ENCODE measurements at places on chromosomes 11 and 22.

DNA sequence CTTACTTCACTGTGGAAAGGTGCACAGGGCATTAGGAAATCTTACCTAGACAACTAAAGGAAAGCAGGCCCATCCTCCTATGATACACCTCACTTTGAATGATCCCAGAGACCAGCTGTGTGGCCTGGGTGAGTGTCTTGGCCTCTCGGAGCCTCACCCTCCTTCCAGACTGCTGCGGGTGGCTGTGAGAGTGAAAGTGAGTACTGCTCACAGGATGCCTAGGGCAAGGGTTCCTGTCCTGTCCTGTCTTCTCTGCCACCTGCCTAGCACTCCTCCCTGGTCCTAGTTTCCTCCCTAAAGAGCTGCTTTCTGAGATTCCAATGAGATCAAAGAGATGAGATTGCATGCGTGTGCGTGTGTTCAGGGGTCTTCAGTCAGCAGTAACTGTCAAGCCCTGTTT lies 19.5 kb upstream of the ADORA2A start:
- no peak for DNase-seq

DNA sequence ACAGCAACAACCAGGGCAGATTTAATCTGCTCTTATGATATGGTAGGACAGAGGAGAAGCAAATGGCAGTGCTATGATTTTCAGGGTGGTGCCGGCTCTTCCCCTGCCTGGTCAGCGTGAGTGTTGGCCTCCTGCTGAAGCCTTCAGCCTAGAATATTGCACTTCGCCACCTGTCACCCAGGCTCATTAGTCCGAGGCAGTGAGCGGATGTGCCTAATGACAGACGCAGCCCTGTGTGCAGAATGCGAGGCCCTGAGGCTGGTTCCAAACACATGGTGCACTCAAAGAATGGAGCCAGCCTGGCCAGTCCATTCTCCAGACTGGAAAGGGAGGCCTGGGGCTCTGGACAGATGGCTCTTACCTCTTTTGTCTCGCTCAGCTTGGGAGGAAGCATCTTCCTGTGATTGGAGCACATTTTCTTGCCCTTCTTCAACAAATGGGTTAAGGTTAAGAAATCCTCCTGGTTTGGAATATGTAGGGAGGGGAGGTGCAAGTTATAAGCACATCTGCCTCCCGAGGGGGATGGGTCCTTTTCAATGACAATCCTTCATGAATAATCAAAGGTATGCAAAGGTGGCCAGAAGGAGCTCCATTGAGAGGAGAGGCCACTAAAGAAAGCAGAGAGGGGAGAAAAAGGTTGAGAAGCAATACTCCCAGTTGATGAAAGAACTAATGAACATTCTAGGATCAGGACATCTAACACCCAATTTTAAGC lies 39.7 kb upstream of the GALNT18 start:
- DNase-seq, result no peak

DNA sequence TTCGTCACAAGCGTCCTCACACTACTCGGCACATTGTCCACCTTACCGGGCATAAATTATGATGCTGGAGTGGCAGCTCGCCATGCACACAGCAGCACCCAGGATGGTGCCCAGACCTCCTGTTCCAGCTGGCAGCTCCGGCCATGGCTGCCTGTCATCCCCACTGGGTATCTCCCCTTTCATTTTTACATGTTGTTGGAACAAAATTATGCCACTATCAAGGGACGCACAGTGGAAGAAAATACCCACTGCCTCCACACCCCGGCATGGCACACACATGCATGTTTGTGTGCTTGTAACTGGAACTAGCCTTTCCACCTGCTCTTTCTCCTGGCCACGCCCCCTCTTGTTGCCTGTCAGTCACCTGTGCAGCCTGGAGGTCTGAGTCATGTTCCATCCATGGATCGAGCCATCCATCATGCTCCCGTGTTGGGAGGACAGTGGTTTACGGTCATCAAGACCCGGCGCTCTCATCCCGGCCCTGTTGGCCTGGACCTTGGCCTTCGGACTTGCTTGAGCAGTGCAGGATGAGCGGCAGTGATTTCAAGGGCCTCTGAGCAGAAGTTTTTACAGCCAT lies 1069.6 kb downstream of the BRD1 start:
- no peak for DNase-seq

- DNase-seq, result no peak
Observed at GRCh38 chr11:122004446-122004845, 111.6 kb downstream of the BLID start.

- no peak for DNase-seq
Observed at GRCh38 chr11:57457643-57458023, 2.7 kb upstream of the RTN4RL2 start.

DNA sequence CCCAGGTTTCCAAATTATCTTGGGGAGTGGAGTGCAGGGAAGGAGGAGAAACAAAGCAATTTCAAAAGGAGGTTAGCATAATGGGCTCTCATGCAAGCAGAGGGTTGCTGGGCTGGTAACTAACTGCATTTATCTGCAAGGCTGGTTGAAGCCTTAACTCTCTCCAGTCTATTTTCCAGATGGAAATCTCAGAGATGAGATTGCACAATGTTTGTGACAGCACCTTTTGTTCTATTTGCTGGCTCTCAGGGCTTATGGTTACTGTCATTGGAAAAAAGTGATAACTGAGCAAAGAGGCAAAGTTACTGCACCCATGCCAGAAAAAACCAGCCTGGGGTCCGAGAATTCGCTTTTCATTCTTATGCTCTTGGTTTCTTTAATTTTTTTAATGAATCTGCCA lies 33.2 kb downstream of the ABCC8 start:
- DNase-seq, result no peak

- DNase-seq, result no peak
Observed at GRCh38 chr22:46123694-46124382, 26.5 kb upstream of the PPARA start.

DNA sequence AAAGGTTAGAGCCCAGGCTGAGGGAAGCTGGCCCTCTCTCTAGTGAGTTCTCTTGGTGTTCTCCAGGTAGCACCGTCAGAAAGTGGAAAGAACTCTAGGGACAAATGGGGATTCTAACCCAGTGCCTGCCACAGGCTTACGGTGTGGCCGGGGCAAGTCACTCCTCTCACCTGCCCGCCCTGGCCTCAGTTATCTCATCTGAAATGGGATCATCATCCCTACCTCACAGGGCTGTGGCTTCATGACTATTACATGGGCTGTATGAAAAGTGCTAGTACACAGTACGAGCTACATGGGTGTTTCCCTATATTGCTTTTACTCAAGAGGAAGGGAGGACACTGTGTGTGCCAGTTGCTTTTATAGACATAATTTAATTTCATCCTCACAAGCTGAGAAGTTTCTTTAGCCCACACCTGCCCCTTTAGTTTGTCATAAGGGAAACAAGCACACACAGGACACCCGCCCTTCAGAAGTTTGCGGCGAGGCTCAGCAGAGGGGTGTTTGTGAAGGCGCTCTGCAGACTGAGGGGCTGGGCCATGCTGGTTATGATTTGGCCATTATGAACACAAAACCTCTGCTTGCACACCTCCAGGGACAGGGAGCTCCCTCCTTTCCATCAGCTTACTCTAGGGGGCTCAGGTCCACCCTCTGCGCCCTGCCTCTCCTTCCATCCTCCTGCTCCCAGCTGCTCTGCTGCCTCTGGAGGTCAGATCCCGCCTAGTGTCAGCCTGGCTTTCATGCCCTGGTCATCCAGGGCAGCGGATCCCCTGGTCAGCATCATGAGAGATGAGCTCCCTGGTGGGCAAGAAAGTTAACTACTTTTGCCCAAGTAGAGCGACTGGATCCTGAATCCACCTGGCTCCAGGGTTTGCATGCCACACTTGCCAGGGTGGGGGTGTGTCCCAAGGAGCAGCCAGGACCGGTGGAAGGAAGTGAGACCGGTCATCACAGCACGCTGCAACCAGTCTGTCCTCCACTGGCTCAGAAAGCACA lies 1.2 kb downstream of the KLHL35 start:
- no peak for DNase-seq

DNA sequence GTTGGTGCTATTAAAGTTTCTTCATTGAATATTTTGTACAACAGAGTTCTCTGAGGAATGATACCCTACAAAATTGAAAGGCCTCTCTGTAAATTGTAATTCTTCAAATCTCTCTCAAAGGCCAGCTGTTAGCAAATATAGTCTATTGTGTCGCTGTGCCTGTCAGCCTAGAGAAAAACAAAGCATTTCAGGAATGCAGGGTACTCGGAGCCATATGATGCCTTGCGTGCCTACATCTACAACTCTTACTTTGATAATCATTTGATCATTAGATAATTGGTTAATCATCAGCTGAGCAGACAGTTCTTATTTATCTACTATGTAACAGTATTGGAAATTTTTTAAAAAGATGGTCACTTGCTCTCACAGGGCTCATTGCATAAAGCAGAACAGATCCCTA lies 67.3 kb downstream of the RNF169 start:
- DNase-seq, result peak; percentile 33

GRCh38 chr11:279966-280705 lies 1.9 kb downstream of the NLRP6 start:
- peak; percentile 42 for DNase-seq

DNA sequence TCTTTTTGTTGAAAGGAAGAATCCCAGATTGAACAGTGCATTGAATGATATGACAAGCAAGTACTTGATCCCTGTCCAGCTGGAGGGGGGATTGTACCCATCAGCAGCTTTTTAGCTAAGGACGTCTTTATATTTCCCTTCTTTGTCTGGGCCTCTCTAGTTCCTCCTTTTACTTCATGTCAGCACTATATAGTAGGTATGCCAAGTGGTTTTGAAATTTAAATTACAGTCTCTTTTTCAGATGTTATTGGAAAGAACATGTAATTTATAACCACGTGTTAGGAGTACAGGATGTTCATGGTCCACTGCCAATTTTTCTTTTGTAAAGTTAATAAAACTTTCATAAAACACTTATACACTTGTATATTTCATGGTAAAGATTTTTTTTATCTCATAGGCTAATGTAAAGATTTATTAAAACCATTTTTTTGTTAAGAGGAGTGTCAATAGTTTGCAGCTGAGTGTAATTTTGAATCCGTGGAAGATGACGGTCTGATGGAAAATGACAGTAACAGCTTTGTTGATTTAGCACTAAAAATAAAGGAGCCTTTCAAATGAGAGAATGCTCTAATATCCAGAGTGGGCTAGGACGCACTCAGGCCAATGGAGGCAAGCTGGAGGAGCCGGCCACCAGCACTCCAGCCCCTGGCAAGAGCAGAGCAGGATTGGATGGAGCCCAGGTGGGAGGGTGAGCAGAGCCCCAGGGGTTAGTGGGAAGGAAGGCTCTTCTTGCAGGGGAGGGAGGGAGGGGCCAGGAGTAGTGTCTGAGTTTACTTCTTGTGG lies 488.3 kb downstream of the INSC start:
- DNase-seq, result no peak

DNA sequence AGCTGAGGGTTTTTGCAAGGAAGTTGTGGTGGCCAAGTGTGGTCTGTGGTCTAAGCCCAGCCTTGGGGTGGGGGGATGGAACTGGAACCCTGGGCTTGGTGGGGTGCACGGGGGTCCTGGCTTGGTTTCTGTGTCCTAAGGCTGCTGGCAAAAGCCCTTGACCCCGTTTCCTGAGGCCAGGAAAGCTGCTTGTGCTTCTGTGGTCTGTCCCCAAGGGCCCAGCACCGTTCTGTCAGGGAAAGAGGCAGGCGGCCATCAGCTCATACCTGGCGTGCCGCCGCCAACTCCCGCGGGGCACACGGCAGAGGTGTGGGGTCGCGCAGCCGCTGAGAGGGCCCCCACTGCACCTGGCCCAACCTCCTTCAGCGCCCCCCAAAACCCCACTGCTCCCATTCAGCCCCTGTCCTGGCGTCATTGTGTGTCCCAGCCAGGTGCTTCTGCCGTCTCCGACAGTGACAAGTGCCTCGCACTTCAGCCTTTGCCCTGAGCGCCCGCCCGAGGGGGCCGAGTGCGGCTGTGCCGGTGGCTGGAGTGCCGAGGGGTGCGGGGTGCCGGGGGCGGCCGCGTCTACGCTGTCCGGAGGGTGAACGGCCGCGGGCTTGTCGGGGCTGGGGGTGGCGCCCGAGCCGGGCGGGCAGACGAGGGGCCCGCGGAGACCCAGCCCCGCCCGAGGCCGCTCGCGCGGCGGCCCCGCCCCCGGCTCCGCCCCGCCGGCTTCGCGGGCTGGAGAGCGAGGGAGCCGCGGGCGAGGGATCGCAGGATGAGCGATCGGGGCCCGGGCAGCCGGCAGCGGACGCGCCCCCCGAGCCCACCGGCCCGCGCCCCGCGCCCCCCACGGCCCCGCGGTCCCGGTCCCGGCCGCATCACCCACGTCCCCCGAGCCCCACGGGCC lies at the start of gene CNIH2:
Gene CNIH2, plus strand, starts transcription at position 705 of the 892 bp plus-strand sequence. CDS start 282 bp downstream, outside the sequence.
- no peak for DNase-seq

GRCh38 chr11:78533399-78533798 lies 41.3 kb downstream of the NARS2 start:
- no peak for DNase-seq

GRCh38 chr11:129747071-129747470 lies 68.6 kb upstream of the TMEM45B start:
- DNase-seq, result no peak
